ENCODE measurements at places on chromosomes 5 and 9. TPM values are rescaled to one million over a fixed set of nuclear protein-coding genes. Genes with fewer than 3 reads are reported as not detected.

DNA sequence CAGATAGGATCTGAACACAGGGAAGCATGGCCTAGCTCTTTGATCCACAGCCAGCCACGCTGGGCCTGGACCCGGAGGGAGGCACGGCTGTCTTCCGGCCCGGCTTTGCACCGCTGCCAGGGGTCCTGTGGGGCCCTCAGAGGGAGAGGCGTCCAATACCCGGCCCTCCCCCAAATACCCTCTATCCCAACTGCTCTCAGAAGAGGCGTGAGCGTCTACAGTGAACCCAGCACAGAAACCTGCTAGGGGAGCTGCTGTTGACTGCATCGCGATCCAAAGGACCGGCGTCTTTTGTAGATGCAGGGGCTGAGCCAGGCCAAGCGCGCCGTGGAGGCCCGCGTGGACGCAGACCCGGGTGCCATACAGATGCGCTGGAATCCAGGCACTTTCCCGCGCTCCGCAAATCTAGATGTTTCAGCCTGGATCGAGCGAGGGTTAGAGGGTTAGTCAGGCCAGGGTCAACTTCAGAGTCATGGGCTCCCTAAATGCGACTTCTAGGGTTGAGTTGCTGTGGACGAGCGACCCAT is 1.1 kb upstream of the TCF7 start:
- peaks cover 17% of the 10 kb centered on the region for H3K4me1 ChIP-seq
- H3K27me3 ChIP-seq, result peaks cover 17% of the 10 kb centered on the region
- no peaks in the 10 kb centered on the region for H3K36me3 ChIP-seq
- H3K27ac ChIP-seq, result no peak overlapping the region

DNA sequence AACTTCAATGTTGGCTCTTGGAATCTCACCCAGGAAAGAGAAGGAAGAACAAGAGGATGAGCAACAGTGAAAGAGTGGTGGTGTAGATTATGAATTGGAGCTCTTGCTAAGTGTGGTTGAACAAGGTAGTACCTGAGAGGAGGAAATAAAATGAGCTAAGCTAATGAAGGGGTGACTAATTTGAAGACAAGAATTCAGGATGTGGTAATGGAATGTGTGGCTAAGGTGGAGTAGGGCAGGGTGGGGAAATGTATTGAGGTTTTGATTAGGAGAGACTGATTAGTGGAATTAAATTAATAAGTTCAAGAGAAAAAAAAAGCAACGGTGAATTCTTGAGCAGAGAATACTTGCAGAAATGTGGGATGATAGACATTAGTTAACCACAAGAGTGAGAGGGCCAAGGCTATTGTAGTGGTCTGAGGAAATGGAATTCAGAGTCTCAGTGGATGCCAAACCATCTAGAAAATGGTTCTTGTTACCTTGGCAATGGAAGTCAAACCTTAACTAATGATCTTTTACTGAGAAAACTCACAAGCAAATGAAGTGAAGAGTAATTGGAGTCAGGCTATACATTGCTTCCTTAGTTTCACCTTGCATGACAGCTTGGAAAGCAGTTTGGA is 648.3 kb upstream of the ZNF608 start:
- no peak overlapping the region for H3K27ac ChIP-seq
- no peaks in the 10 kb centered on the region for H3K4me1 ChIP-seq
- no peak overlapping the region for H3K4me3 ChIP-seq
- H3K36me3 ChIP-seq, result no peaks in the 10 kb centered on the region
- DNase-seq, result no peak

DNA sequence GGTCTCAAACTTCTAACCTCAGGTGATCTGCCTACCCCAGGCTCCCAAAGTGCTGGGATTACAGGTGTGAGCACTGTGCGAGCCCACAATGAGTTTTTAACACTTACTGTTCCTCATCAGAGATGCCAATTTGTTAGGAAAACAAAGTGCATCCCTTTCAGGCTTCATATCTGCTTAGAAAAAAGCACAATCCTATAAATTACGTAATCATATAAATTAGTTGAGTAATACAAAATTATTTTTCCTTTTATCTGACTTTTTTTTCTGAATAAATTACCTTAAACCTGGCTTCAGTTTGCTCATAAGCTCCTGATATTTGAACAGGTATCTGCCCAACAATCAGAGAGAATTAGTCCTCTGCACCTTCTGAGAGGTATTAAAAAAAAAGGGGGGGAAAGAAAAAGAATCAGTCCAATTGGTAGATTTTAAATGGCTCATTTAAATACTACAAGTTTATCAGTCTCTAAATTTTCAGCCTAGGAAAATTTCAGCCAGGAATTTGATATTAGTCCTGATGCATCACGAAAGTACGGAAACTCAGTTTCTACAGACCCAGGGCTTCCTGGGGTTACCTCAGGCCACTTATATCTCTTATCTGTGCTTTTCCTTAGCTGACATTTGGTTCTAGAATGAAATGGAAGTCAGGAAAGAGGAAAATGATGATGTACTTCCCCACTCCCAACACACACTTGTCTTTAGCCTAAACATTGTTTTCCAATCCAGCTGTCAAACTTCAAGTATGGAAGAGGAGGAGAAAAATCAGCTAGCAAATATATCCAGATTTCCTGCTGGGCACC is 26.8 kb downstream of the ITGA1 start:
- no peaks in the 10 kb centered on the region for H3K27me3 ChIP-seq
- H3K36me3 ChIP-seq, result no peaks in the 10 kb centered on the region
- DNase-seq, result no peak

ZBED3 gene
- 6.5 TPM for total RNA-seq

GRCh38 chr5:73482383-73483136 is 15.7 kb upstream of the BTF3 start:
- H3K27ac ChIP-seq, result no peak overlapping the region
- no peaks in the 10 kb centered on the region for H3K4me1 ChIP-seq
- DNase-seq, result no peak
- no peaks in the 10 kb centered on the region for H3K36me3 ChIP-seq
- H3K27me3 ChIP-seq, result no peaks in the 10 kb centered on the region

DNA sequence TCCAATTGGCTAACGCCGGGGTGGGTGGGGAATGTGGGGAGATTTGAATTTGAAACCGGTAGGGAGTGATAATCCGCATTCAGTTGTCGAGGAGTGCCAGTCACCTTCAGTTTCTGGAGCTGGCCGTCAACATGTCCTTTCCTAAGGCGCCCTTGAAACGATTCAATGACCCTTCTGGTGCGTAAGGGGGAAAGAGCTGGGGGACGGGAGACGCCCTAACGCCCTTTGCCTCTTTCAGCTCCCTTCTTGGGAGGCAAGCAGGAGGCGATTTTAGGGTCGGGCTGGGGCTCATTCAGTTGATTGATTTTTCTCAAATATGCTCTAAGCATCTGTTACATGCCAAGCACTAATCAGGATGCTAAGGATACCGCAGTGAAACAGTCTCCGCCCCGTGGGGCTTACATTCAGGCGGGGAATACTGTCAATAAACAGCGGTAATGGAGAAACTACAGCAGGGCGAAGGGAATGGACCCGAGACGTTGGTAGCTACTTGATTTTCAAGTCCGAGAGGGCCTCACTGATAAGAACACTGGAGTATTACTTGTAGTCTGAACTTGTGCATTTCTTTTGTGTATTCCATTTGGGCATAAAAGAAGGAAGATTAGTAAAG is at the start of gene HMMR:
Gene HMMR (plus strand): TSS at position 71 of the 610 bp plus-strand sequence. CDS start 61 bp downstream, at position 132.
- peaks cover 3% of the 10 kb centered on the region for H3K36me3 ChIP-seq
- no peaks in the 10 kb centered on the region for H3K27me3 ChIP-seq
- DNase-seq, result no peak
- H3K27ac ChIP-seq, result peak within 1 kb of the TSS; percentile 98

GRCh38 chr5:69261034-69261433 is 26.3 kb downstream of the CDK7 start:
- H3K4me3 ChIP-seq, result no peak overlapping the region
- no peak for DNase-seq
- no peaks in the 10 kb centered on the region for H3K4me1 ChIP-seq
- peaks cover 76% of the 10 kb centered on the region for H3K36me3 ChIP-seq

- DNase-seq, result no peak
- H3K4me1 ChIP-seq, result peaks cover 62% of the 10 kb centered on the region
- H3K4me3 ChIP-seq, result peak overlapping the region; percentile 89
- no peaks in the 10 kb centered on the region for H3K27me3 ChIP-seq
- H3K27ac ChIP-seq, result peak overlapping the region; percentile 98
Observed at GRCh38 chr5:172004824-172005237, 1.6 kb downstream of the FBXW11 start.

GRCh38 chr5:41148448-41148847 is 64.9 kb downstream of the C6 start:
- H3K36me3 ChIP-seq, result no peaks in the 10 kb centered on the region
- H3K4me1 ChIP-seq, result no peaks in the 10 kb centered on the region
- no peaks in the 10 kb centered on the region for H3K27me3 ChIP-seq

FSTL4 gene
- 0.34 TPM for total RNA-seq

F12 gene
- 0.17 TPM for total RNA-seq

DNA sequence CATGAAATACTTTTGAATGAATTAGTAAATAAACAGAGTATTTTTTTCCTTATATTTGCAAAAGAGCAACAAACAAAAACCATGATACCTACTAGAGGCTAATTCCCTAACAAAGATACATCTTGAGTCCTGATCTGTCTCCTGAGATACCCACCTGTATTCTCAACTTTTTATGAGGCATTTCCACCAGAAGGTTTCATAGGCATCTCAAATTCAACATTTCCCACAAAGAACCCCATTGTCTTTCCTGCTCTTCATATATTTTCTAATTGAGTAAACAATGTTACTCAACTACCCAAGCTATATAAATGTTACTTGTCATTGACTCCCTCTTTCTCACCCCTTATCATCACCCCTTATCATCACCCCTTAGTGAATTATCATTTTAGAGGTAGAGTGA is 119.4 kb upstream of the RAI14 start:
- no peaks in the 10 kb centered on the region for H3K27me3 ChIP-seq
- no peak overlapping the region for H3K4me3 ChIP-seq
- H3K27ac ChIP-seq, result no peak overlapping the region
- no peak for DNase-seq
- H3K4me1 ChIP-seq, result peaks cover 13% of the 10 kb centered on the region
- H3K36me3 ChIP-seq, result no peaks in the 10 kb centered on the region

GRCh38 chr9:1939466-1939865 is 75.7 kb upstream of the SMARCA2 start:
- no peaks in the 10 kb centered on the region for H3K27me3 ChIP-seq
- no peak overlapping the region for H3K4me3 ChIP-seq
- DNase-seq, result no peak
- H3K27ac ChIP-seq, result no peak overlapping the region
- H3K4me1 ChIP-seq, result no peaks in the 10 kb centered on the region

ANKRD18A gene
- total RNA-seq, result 0.11 TPM
